ENCODE measurements at places on chromosomes 6 and 20. TPM values are rescaled to one million over a fixed set of nuclear protein-coding genes. Genes with fewer than 3 reads are reported as not detected.
A peak's percentile ranks its signal among the peaks of the same experiment; 100 is the strongest.

DNA sequence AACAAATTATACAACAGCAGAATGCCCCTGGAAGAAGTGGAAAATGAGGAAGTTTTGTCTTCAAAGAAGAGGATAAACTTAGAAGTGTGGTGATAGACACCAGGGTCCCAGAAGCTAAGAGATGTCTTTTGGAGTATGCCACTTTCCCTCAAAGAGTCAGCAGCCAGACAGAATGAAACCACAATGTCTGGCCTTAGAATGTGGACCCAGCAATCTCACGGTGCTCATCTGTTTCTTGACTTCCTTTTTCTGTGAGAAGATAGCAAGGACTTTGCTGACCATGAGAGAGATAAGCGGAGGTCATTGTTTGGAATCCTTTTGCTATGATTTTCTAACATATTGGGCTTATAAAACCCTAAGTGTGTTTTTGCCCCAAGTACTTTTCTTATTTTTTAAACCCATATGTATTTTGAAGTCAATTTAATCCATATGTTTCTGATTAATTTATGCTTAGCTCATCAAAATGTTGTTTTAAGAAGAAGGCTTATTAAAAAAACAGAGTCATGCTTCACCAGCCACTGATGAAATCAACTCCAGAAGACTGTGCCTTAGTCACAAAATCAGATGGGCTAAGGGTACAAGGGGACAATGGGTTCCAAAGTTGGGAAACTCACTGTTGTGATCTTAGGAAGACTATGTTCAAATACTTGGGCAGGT is 451.2 kb upstream of the JAG1 start:
- no peak for DNase-seq

GRCh38 chr6:125259354-125259736 is 42.4 kb downstream of the HDDC2 start:
- DNase-seq: peak; percentile 13

The DTNBP1 gene
- total RNA-seq: 12.4 TPM

- DNase-seq: no peak
These were observed 5.9 kb upstream of the NUP153 start for GRCh38 chr6:17712576-17712975.

DNA sequence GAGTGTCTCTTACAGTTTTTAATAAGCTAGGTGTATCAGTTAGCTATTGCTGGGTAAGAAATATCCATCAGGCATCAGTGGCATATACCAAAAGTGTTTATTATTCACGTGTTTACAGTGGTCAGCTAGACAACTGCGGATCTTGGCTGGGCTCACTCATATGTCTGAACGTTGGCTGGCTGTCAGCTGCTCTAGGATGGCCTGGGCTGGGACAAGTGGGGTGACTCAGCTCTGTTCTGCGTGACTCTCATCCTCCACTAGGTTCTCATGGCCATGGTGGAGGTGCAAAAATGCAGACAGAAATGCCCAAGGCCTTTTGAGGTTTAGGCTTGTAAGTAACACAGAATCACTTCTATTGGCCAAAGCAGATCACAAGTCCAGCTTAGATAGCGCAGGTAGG is 22.0 kb downstream of the ZNF341 start:
- peak; percentile 24 for DNase-seq

DNA sequence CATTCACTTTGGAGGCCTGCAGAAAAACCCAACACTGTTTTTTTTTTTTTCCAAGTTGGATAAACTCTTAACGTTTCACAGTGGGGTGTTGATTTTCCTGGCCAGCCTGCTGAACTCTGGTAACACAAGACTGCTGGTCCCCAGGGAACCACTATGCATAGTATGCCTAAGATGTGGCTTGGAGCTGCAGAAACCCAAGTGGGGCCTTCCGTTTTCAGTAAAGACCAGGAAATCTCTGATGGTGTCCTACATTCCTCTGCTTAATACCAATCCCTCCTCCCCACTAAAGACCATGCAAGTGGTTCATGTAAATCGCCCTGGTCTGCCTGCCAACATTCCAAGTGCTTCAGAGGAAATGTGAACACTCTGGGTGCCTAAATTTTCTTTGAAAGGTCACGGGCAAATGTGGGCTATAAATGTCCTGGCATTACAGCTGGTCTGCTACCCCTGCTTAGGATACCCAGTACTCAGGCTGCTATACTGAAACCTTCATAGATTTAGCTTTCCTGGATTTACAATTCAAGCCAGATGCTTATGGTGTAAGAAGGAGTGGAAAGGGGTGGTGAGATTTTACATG is 615.4 kb downstream of the MAFB start:
- DNase-seq: no peak

The SMLR1 gene
- total RNA-seq: not detected

GRCh38 chr6:137867685-137868509 is 838 bp downstream of the TNFAIP3 start:
- DNase-seq: no peak

DNA sequence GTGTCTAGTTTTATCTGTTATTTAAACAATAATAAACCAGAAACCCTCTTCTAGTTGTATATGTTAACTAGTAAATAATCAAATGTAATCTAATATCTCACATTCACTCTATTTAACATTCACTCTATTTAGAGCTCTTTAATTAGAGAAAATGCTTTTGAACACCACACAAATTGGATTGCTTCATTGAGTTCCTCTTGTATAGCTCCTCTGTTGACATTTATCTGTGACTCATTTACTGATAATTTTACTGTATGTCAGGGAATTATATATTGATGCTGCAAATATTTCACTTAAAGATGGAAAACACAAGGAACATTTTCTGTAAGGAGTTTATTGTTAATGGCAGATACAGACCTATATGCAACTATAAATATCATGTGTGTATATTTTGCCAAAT is 594.6 kb downstream of the COL12A1 start:
- DNase-seq: no peak

The SLC22A7 gene
- not detected for total RNA-seq

DNA sequence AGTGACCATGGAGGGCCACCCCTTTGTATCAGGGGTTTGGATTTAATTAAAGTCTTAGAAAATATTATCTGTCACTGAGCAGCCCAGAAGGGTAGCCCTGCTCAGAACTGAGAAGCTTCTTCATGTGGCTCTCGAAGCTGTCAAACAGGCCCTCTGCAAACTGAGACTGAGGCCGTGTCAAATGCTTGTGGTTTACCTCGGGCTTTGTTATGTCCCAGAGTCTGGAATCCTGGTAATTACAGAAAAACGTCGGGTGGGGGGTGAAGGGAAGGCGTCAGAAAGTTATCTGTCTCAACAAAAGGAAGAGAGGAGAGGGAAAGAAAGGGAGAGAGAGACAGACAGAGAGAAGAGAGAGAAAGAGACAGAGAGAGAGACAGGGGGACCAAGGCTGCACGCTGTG is 200.8 kb downstream of the BMP7 start:
- DNase-seq: peak; percentile 37

DNA sequence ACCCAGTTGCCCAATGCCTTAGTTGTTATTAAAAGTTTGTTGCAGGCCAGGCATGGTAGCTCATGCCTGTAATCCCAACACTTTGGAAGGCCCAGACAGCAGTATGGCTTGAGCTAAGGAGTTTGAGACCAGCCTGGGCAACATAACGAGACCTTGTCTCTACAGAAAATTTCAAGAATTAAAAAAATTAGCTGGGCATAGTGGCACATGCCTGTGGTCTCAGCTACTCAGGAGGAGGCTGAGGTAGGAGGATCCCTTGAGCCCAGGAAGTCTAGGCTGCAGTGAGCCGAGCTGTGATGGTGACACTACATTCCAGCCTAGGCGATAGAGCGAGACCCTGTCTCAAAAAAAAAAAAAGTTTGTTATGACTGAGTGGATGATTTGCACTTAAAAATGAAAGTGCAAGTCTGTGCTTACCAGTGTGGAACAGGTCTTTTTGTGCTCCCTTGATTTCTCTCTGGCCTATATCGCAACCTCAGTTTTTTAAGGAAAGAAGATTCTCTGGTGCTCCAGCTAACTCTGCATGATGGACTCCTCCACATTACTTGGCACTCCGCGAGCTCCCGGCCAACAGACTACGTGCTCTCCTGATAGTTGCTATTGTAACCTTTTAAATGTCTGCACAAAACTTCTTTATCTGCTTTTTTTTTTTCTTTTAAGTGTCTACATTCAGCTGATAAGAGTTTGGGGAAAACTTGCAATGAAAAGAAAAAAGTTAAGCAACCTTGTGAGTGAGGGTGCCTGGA is 22.1 kb downstream of the ZKSCAN3 start:
- DNase-seq: no peak

DNA sequence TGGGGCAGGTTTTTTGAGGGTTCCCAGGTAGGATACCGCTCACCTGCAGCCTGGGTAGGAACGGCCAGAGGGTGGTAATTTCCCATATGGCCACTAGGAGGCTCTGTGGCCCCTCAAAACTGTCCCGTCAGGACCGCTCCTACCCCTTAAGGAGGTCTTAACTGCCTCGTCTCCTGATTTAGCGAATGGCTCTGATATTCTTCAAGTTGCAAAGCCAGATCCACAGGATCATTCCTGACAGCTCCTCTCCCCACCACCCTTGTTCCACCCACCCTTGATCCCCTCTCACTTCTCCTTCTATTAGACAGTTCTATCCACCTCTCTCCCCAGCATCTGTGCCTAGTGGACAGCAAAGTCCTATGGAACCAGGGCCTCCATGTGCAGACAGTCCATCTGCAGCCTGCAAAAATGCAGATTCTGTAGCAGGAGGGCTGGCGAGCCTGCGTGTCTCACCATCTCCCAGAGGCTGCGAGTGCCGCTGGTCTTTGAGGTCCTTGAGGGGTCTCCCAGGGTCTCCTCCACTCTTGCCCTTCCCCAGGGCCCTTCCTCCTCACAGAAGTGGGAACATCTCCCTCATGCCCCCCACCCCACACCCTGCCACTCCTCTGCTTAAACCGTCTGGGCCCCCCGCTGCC is 34.3 kb upstream of the ZBP1 start:
- peak; percentile 55 for DNase-seq

DNA sequence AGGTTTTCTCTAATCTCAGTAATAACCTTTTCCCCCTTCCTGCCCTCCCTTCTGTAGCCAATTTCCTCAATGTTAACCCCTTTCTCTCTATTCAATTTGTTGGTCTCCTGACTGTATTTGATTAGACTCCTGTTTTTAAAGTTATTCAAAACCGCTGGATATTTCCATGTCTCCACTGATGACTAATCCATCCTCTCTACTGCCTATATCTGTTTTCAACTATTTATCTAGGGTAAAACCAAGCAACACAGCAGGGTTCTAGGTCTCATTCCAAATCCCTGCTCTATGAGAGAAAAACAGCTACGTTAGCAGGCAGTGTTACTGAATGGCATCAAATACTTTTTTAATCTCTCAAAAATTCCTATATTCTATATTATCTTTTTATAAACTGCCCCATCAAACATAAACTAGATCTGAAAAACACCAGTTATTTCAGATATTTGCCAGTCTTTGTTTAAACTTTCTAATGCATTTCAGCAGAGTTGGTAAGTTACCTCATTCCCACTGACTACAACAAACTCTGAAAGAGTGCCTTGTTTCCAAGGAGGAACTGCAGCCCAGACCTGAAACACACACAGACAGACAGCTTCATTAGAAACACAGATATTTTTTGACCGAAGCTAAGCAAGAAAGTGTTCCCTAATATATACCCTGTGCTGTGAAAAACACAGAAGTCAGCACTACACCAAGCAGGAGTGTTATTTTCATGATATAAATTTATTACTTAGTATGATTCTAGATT is 8.2 kb downstream of the RTN4IP1 start:
- DNase-seq: peak; percentile 7
